ENCODE measurements at places on chromosomes 2 and 18.

DNA sequence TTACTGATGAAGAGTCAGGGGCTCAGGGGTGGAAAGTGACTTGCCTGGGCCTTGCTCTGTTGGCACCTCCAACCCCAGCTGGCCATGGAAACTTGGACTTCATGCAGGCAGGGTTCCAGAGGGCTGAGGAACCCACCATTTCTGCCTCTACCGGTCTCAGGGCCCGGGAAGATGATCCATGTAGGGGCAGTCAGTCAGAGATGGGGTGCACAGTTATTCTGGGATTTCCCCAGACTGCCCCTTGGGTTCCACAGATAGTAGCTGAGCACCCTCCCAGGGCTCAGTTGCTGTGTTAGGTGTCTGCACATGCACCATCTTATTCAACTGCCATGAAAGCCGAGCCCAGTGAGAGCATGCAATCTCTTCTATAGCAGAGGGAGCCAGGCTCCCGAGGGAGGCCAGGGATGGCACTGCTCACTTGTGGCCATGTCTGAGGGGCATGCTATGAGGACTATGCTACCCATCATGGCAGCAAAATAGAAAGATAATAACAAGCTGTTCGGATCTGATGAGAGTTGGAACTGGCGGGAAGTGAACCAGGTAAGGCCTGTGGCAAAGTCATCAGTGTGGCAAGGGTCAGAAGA lies 37.3 kb downstream of the RHOB start:
- DNase-seq = no peak

DNA sequence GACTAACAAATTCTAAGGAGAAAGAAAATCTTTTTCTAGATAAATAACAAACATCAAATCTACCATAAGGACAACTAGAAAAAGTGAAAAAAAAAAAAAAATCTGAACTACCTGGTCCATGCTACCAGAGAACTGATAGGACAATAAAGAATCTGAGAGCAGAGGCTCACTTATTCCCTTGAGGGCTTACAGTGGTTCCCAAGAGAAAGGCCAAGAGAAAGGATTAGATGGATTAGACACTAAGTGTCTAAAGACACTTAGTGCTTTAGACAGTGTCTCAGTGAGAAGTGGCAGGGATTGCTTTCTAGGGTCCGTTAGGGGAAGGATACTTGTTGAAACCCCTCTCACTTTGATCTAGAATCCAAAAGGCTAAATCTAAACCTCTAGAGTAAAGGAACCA lies 78.2 kb downstream of the COA5 start:
- DNase-seq = no peak

DNA sequence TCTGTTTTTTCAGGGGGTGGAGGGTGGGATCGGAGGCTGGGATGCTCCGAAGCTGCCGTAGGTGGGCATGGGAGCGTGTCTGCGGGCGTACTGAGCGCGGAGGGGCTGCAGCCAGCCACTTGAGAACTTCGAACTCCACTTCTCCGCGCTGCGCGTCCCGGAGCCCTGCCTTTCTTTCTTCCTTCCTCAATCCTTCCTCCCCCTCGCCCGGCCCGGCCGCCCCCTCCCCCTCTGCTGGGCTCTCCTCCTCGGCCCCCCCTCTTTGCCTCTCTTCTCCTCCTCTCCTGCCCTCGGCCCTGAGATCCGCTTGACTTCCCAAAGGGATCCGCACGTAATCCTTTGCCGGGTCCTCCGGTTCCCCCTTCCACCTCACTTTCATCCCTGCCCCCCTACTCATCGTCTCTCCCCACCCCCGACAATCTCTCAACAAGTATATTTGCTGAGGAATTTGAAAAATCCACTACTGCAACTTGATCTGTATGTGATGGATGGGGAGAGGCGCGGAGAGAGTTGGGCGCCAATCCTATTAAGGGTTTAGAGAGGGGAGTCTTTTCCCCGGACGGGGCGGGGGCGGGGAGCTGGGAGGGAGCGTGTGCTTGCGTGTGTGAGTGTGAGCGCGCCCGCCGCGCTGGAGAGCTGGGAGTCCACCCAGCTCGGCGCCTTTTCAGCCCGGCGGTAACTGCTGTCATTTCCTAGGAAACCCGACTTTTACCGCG lies 1.1 kb downstream of the GLI2 start:
- no peak for DNase-seq

DNA sequence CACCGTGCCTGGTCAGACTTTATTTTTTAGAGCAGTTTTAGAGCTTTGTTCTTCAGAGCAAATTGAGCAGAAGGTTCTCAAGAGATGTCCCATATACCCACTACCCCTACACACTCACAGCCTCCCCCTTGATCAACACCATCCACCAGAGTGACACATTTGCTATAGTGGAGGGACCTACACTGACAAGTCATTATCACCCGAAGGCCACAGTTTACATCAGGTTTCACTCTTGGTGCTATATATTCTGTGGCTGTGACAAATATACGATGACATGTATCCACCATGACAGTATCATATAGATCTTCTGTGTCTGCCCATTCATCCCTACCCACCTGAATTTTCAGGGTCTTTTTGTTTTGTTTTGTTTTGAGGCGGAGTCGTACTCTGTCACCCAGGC lies 15.4 kb upstream of the ATP6V1C2 start:
- no peak for DNase-seq

DNA sequence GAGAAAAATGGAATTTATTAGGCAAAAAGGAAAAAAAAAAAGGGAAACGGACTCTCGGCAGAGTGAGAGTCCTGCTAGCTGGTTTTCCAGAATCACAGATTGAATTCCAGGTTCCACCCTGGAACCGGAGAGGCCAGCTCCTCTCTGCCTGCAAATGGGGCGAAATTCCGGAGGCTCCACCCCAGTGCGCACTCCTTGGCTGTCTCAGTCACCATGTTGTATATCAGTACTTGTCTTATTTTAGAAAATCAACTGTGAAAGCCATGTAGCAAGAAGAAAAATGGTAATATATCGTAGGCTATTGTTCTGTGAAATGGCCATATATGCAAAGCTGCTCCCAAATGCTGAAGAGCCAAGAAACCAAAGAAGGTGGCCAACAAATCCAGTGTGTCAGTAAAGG lies 49.4 kb downstream of the CYBRD1 start:
- no peak for DNase-seq

DNA sequence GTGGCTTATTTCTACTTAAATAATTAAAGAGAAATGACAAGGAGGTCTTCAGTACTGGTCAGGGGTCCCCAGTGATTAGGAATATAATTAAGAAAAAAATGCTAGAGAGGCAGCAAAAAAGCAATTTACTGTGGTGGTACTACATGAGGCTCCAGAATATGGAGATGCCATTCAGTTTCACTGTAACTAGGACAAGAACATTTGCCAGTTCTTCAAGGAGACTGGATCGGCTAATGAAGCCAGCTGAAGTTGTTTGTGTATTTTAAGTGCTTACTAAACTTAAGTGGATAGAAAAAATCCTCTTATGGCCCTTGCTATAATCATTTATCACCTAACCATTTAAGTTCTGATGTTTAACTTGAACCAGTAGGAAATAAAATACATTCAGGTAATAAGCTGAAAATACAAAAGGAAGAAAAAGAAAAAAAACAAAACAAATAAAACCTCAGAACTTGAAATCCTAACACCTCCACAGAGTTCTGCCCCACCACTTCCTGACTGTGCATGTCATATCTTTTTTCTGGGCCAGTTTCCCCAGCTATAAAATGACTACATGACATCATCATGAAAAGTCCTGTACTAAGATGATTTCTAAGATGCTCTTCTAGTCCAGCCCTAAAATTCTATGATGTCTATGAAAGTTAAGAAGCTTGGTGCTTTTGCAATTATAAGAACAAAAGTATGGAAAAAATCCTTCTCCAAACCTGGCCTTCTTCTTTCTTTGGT lies 98.0 kb downstream of the TRABD2A start:
- DNase-seq = no peak

DNA sequence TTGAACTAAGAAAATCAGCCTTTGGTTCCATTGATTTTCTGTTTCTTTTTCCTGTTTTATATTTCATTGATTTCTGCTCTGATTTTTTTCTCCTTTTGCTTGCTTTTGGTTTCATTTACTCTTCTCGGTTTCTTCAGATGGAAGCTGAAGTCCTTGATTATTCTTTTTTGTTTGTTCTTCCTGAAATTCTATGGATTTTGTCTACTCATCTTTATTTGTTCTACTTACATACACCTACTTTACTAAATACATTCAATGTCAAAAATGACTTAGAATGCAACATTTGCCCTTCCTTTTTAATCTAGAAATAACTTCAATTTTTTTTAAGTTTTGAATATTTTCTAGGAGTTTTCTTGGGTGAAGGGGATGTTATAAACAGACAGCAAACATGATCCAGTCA lies 612.5 kb downstream of the METTL4 start:
- no peak for DNase-seq

DNA sequence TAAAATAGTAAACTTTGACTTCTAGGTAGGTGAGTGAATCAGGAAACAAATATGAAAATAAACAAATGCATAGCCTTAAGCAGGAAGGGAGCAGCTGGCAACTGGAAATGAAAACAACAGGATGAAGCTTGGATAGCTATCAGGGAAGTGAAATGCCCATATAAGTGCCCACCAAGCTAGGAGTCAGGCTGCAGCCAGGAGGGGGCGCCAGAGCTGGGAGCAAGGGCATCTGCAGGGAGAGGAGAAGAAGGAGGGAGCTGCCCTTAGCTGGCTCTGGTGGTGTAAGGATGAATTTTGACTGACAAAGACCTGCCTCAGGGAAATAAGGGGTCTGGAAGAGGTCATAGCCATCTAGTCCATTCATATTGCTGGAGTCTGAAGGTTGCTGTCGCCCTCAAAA lies 298.3 kb downstream of the TDRD15 start:
- no peak for DNase-seq

DNA sequence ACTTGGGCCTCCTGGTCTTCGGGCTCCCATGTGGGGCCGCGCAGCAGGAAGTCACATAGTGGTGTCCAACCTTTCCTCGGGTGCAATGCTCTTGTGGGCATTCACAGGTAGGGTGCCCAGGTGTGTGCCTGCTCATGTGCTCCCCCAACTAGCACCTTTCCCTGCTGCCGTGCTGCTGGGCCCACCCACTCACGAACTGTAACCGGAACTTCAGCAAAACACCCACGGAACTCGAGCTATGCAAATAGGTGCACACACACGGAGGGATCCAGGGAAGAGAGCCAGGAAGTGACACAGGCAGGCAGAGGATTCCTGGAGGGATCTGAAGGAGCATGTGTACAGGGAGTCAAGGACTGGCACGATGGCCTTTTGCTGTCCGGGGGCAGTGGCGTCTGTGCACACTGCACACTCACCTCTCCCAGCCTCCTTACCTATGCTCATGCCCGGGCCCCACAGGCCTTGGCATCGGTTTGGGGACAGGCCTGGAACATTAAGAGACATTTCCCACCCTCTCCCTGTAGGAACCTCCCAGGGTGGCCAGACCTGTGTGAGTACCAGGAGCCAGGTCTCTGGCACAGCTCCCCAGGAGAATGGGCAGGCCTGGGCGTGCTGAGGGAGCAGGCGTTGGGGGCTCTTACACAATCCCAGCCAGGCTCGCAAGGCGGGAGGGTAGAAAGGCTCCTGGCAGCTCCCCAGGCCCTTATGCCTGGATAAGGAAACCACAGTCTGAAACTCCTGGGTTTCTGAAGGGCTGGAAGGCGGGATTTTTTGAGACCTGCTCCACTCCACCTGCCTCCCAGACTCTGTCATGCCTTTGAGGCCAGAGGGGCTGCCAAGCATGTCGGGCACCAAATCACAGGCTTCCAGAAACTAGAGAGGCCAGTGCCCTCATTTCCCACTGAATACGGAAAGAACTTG lies 6.6 kb upstream of the PTMA start:
- no peak for DNase-seq

DNA sequence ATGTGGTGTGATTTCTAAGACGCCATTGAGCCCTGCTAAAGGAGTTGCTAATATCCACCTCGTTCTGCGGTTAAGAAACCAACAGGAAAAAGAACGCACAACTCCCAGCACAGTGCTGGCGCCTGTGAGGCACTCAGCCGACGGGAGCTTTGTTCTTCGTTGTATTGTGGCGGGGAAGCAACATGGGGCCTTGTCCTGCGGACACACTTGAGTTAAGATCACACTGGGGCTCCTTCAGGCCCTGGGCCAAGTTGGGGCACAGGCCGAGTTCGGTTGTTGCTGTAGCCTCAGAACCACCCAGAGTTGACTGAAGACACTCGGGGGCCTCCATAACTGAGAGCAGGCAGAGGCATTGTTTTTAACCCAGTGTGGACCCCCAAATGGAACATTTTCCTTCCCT lies 30.6 kb upstream of the CD8A start:
- no peak for DNase-seq

DNA sequence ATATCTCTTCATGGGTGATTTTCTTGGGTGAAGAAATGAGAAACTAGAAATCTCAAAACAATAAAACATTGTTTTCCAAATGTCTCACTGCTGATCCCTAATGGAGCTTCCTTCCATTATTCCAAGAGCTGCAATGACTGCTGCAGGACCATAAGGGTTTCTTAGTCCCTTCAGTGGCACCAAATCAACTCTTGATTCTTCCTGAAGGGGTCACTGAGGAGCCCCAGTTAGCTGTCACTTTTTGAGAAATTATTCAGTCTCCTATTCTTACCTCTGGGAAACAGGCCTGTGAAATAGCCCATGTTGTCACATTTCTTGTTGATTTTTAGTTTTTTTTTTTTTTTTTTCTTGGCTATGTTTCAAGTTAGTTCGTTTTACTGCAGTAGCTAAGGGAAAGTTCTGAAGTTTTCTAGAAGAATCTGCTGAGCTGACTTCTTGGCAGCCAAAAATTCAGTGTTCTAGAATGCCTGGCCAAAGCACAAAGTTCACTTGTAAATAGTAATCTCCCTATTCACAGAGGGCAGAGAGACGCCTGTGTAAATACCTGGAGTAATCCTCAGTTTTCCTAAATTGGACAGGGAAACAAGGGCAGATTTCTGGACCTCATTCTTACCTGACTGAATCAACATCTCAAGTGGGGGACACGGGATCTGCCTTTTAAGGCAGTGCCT lies 480.0 kb downstream of the RIT2 start:
- DNase-seq = no peak

- no peak for DNase-seq
Measured at GRCh38 chr2:181546086-181546485, 88.9 kb downstream of the ITGA4 start.

DNA sequence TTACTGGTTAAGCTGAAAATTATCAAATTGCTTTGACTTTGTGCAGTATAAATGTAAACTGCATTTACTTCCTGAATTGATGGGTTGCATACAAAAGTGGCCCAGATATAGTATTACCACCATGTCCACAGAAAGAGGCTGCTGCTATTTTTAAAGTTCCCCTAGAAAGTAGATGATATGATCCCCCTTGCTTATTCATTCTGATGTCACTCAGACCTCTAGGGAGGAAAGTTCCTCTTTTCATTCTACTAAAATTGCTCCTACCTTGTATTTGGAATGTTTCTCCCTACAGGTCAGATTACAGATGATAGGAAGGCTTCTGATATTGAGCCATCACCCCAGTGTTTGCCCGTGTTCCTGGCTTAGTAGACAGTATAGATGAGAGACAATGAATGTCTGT lies 247.6 kb upstream of the TNP1 start:
- no peak for DNase-seq

- no peak for DNase-seq
Measured at GRCh38 chr2:164068063-164068462, 332.3 kb upstream of the FIGN start.

GRCh38 chr2:210593166-210593565 lies 36.8 kb downstream of the CPS1 start:
- DNase-seq = no peak

- no peak for DNase-seq
Measured at GRCh38 chr2:188789951-188790350, 184.2 kb upstream of the COL3A1 start.

GRCh38 chr2:138881126-138881525 lies 100.9 kb upstream of the NXPH2 start:
- no peak for DNase-seq

Measured in NCI-H2227 treated with DMSO at 0.1 percent for 48 hours (cell line).